Cardiac ventricle fibroblast (primary cell): ENCODE measurements at places on chromosomes 6 and 20. TPM values are rescaled to one million over a fixed set of nuclear protein-coding genes. Genes with fewer than 3 reads are reported as not detected.

SRSF6 gene
- 45.3 and 48.3 TPM in 2 replicates for total RNA-seq

GTSF1L gene
- not detected in 2 replicates for total RNA-seq

MAS1 gene
- total RNA-seq = 0.05 and 0.25 TPM in 2 replicates

ULBP3 gene
- 3.0 and 3.2 TPM in 2 replicates for total RNA-seq

SAMD3 gene
- 0.78 TPM in 1 of 2 replicates, not detected in the other for total RNA-seq

UBD gene
- not detected in 2 replicates for total RNA-seq

KHDC1 gene
- 3.4 and 3.5 TPM in 2 replicates for total RNA-seq

FOXQ1 gene
- not detected in 2 replicates for total RNA-seq

RSPH9 gene
- 0.19 TPM in 1 of 2 replicates, not detected in the other for total RNA-seq

DDX43 gene
- total RNA-seq = 0.37 and 2.3 TPM in 2 replicates

ZBTB12 gene
- total RNA-seq = 2.1 and 2.5 TPM in 2 replicates

CEBPB gene
- total RNA-seq = 56.4 and 64.3 TPM in 2 replicates

SLC17A3 gene
- total RNA-seq = not detected in 2 replicates

SYCP2L gene
- total RNA-seq = not detected in 2 replicates

KIAA0408 gene
- total RNA-seq = 4.6 and 4.9 TPM in 2 replicates

EMILIN3 gene
- total RNA-seq = 0.20 and 0.31 TPM in 2 replicates

FHL5 gene
- total RNA-seq = 0.06 and 0.20 TPM in 2 replicates

ZNF165 gene
- 0.05 and 0.31 TPM in 2 replicates for total RNA-seq

COMMD7 gene
- 10.7 and 11.8 TPM in 2 replicates for total RNA-seq

NOL4L gene
- total RNA-seq = 5.2 and 5.5 TPM in 2 replicates

GSTA1 gene
- total RNA-seq = not detected in 2 replicates

WFDC10B gene
- not detected in 2 replicates for total RNA-seq

ECT2L gene
- total RNA-seq = 0.06 and 0.20 TPM in 2 replicates

FRS3 gene
- total RNA-seq = 0.94 and 1.0 TPM in 2 replicates

R3HDML gene
- not detected in 2 replicates for total RNA-seq

KCNQ5 gene
- 0.24 and 0.25 TPM in 2 replicates for total RNA-seq

COL9A3 gene
- total RNA-seq = 46.0 and 51.4 TPM in 2 replicates

CAGE1 gene
- total RNA-seq = not detected in 2 replicates

PAK5 gene
- not detected in 2 replicates for total RNA-seq
